Activated CD4-positive, alpha-beta T cell treated with anti-CD3 and anti-CD28 coated beads, Interleukin-2, amount 10 ng/mL, durations not matched to agents 24 days and 14 days (primary cell): ENCODE measurements at places on chromosomes 11 and 22.

- no peaks in the 10 kb centered on the region for H3K27me3 ChIP-seq
- H3K4me3 ChIP-seq: no peak overlapping the region
- H3K27ac ChIP-seq: no peak overlapping the region
- no peaks in the 10 kb centered on the region for H3K36me3 ChIP-seq
Measured at GRCh38 chr22:46039535-46039934, 62.6 kb upstream of the WNT7B start.

DNA sequence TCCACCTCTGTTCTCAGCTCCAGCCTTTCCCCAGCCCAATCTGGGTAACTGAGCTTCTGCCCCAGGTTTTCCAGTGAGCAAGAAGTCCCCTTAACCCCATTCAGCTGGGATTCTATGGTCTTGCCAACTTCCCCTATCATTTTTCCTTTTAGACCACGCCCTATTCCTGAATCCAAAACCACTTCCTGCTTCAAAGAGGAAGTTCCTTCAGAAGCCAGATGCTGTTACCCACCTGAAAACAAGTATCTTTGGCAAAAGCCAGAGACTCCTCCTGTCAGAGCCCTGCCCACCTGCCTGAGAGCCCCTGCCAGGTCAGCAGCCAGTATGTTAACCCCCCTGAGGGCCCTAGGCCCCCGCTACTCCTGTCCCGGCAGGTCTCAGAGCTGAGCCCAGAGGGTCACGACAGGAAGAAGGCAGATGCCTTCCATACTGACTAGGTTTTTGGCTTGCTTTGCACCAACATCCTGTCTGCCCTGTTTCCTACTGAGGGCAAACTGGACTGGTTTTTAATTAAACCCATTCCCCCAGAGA, 20.3 kb upstream of the MICAL2 start:
- H3K27ac ChIP-seq: peak overlapping the region; percentile 82
- peak overlapping the region; percentile 54 for H3K4me3 ChIP-seq
- H3K27me3 ChIP-seq: no peaks in the 10 kb centered on the region
- H3K4me1 ChIP-seq: peaks cover 62% of the 10 kb centered on the region
- no peaks in the 10 kb centered on the region for H3K36me3 ChIP-seq
- DNase-seq: peak; percentile 73

DNA sequence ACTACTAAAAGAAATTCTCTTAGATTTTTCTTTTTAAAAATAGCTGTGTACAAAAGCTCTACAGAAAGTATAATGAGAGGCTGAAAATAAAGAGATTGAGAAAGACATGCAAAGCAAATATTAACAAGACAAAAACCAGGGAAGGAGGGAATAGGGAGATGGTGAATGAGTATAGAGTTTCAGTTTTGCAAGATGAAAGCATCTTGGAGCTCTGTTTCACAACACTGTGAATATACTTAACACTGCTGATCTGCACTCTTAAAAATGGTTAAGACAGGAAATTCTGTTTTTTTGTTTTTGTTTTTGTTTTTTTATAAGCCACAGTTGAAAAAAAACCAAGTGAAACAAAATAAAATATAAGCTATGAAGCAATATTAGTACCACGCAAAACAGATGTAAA, 5.5 kb downstream of the TMEM218 start:
- no peak for DNase-seq
- peaks cover 22% of the 10 kb centered on the region for H3K4me1 ChIP-seq
- H3K4me3 ChIP-seq: no peak overlapping the region
- H3K27ac ChIP-seq: no peak overlapping the region
- H3K27me3 ChIP-seq: no peaks in the 10 kb centered on the region

DNA sequence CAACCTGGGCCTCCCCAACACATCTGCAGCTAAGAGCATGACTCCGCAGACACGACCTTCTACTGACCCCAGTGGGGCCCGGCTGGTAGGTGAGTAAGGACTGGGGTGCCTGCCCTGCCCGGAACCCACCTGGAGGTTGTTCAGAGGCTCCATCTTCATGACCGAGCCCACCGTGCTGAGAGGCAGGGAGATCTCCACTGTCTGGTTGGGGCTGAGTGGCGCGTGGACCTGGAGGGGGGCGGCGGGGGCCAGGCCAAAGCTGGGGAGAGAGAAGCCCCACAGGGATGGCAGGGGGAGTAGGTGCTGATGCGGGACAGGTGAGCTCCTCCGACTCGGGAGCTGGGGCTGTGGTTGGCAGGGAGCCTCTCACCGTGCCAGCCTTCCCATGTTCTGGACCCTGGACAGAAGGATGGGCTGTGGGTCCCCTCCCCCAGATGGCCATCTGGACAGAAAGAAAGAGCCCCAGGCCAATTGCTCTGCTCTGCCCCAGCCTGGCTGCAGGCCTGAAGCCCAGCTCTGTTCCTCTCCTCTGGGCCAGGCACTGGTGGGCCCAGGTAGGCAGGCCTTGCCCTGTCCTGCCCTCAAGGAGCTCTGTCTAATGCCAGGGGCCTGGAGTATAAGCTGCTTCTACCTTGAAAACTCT, 16.3 kb upstream of the RASL10A start:
- no peak overlapping the region for H3K4me3 ChIP-seq
- DNase-seq: no peak
- H3K27me3 ChIP-seq: no peaks in the 10 kb centered on the region
- no peaks in the 10 kb centered on the region for H3K4me1 ChIP-seq
- no peak overlapping the region for H3K27ac ChIP-seq

- no peaks in the 10 kb centered on the region for H3K4me1 ChIP-seq
- no peak overlapping the region for H3K27ac ChIP-seq
- no peak for DNase-seq
- H3K36me3 ChIP-seq: no peaks in the 10 kb centered on the region
- no peaks in the 10 kb centered on the region for H3K27me3 ChIP-seq
Measured at GRCh38 chr11:131311776-131312514, 58.5 kb upstream of the NTM start.

GRCh38 chr11:118592616-118593367, 14.6 kb upstream of the PHLDB1 start:
- no peaks in the 10 kb centered on the region for H3K27me3 ChIP-seq
- peaks cover 10% of the 10 kb centered on the region for H3K4me1 ChIP-seq
- H3K36me3 ChIP-seq: peaks cover 61% of the 10 kb centered on the region
- DNase-seq: no peak
- no peak overlapping the region for H3K4me3 ChIP-seq

DNA sequence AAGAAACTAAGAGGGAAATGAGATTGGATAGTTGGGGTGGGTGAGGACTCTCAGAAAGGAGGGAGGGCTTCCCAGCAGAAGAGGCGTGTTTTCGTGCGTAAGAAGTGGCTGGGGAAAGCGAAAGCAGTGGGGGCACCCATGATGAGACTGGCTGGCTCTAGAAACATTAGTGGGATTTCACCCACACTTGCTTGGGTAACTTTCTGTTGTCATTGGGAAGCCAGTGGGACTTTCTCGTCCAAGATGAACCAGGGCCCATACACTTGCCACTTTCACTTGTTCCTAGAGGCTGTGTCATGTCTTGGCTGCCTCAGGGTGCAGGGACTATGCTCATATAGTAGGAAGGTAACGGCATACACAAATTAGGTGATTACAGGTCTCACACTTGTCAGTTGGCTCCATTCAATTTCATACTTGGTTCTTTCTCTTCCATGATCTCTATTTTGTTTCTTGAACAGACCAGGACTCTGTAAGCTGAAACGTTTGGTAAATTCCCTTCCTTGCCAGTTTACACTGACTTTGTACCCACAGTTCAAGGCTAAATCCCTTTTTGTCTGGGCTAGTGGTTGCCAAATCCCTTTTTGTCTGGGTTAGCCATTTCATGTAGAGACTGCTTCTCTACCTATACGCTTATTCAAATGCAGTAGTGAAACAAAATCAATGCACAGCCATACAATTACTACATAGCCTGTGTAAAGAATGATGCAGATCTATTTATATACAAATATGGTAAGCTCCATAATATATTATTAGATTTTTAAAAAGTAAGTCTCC, 42.0 kb upstream of the CXCR5 start:
- H3K4me1 ChIP-seq: peaks cover 31% of the 10 kb centered on the region
- no peaks in the 10 kb centered on the region for H3K27me3 ChIP-seq
- H3K4me3 ChIP-seq: peak overlapping the region; percentile 14
- peak overlapping the region; percentile 73 for H3K27ac ChIP-seq
- H3K36me3 ChIP-seq: peaks cover 1% of the 10 kb centered on the region

DNA sequence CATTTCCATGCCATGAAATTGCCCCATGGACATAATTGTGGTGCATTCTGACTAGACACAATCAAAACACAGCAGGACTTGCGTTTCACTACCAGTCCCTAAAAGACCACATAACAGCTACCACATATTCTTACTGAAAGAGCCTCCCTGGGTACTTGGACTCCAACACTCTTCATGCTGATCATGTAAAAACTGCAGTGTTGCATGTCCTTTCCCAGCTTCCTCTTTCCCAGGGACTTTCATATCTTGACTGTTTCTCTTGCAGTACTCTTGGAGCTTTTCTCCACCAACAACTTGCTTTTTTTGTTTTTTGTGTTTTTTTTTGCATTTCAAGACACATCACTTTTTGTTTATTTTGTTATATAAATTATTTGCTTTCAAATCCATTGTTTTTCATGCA, 22.9 kb downstream of the MS4A6E start:
- no peaks in the 10 kb centered on the region for H3K36me3 ChIP-seq
- no peaks in the 10 kb centered on the region for H3K4me1 ChIP-seq
- no peak overlapping the region for H3K4me3 ChIP-seq
- DNase-seq: no peak

DNA sequence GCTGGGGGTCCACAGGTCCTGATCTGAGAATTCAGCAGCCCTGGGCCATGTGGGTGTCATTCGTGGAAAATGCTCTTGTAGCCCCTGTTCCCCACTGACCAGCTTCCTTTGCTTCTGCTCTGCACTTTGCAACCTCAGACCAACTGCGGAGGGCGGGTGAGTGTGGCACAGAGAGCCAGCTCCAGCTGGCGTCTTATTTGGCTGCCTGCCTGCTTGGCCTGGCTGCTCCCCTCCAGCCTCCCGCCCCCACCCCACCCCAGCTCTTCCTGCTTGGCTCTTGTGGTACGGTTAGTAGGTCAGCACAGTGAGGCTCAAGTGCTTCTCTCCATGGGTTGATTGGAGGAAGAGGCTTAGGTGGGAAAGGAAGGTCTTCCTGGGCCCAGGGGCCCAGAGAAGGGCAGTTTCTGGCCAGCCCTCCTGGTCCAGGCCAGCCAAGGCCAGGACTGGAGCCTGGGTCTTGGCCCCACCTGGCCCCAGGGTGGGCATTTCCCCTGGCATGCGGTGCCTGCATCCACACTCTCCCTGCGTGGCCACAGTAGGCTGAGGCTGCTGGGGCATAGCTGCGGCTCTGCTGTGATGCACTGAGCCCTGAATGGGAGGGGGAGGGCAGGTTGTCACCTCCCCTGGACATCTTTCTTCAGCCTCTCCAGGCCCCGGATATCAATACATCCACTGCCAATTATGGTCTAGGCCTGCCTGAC, 26.5 kb downstream of the MYO7A start:
- no peaks in the 10 kb centered on the region for H3K27me3 ChIP-seq
- H3K36me3 ChIP-seq: no peaks in the 10 kb centered on the region
- peaks cover 25% of the 10 kb centered on the region for H3K4me1 ChIP-seq
- H3K4me3 ChIP-seq: no peak overlapping the region
- no peak for DNase-seq
- H3K27ac ChIP-seq: no peak overlapping the region

DNA sequence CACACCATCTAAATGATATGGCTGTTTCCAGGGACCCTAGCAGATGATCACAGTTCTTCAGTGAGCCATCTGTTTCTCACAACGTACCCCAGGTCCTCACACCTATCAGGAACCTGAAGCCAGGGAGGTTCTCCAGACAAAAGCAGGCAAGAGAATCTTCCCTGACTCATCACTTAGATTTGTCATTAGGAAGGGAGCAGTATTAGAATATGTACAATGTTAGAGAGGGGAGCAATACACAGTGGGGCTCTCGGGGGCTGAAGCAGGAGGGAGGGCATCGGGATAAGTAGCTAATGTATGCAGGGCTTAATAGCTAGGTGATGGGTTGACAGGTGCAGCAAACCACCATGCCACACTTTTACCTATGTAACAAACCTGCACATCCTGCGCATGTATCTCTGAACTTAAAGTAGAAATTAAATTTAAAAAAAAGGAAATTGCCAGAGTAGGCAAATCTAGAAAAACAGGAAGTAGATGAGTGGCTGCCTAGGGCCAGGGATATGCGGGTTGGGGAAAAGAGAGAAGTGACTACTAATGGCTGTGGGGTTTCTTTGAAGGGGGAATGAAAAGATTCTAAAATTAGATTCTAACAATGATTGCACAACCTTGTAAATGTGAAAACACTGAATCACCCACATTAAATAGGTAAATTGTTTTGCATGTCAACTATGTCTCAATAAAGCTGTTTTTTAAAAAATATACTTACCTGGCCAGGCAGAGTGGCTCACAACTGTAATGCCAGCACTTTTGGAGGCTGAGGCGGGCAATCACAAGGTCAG, 14.4 kb downstream of the C22orf42 start:
- no peaks in the 10 kb centered on the region for H3K36me3 ChIP-seq
- peaks cover 3% of the 10 kb centered on the region for H3K27me3 ChIP-seq
- DNase-seq: no peak
- peaks cover 43% of the 10 kb centered on the region for H3K4me1 ChIP-seq
- peak overlapping the region; percentile 80 for H3K27ac ChIP-seq

DNA sequence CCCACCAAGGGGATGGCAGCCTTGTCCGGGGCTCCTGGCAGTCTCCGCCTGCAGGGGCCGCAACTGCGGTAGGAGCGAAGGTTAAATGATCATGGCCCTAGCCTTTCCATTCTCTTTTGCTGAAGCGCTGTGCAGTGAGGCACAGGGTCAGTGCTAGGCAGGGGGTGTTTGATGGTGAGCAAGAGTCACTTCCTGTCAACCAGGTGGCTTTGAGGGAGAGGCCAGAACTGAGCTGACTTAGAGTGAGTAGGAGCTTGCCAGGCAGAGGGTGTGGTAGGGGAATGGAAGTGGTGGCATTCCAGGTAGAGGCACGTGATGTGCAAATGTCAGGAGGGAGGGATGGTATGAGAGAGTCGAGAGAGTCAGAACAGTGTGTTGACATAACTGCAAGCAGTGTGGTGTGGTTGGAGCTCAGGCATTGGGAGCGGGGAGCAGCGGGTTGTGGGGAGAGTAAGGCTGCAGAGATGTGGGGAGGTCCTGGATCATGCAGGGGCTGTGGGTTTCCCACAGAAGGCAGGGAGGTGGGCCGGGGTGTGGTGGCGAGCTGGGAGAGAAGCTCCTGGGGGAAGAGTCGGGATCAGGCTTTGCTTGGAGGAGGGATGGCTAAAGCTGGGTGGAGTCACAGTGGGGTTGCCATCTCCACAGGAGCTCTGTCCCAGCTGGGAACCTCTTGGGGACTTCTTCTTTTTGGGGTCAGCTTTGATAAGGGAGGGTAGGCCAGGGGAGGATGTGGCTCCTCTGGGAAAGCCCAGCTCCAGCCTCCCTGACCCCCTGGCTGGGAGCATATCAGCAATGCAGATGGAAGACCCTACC, 33.3 kb downstream of the AMPD3 start:
- H3K27me3 ChIP-seq: no peaks in the 10 kb centered on the region
- peak overlapping the region; percentile 29 for H3K27ac ChIP-seq
- no peak for DNase-seq
- peaks cover 42% of the 10 kb centered on the region for H3K36me3 ChIP-seq
- no peak overlapping the region for H3K4me3 ChIP-seq

- H3K27me3 ChIP-seq: peaks cover 22% of the 10 kb centered on the region
- H3K4me1 ChIP-seq: no peaks in the 10 kb centered on the region
- no peak for DNase-seq
- no peak overlapping the region for H3K27ac ChIP-seq
- H3K4me3 ChIP-seq: no peak overlapping the region
Measured at GRCh38 chr11:120363436-120363835, 27.2 kb downstream of the ARHGEF12 start.
